ENCODE measurements at places on chromosomes 13 and 19.
A peak's percentile ranks its signal among the peaks of the same experiment; 100 is the strongest.

DNA sequence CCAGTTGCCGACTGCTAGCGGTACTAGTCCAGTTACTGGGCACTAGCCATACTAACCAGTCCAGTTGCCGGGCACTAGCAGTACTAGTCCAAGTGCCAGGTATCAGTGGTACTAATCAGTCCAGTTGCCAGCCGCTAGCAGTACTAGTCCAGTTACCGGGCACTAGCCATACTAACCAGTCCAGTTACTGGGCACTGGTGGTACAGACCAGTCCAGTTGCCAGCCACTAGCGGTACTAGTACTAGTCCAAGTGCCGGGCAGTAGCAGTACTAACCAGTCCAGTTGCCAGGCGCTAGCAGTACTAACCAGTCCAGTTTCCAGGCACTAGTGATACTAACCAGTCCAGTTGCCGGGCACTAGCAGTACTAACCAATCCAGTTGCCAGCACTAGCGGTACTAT, 124.1 kb upstream of the MCF2L start:
- DNase-seq = no peak

GRCh38 chr19:52172347-52172746, 926 bp upstream of the ZNF836 start:
- no peak for DNase-seq

- DNase-seq = no peak
Measured at GRCh38 chr13:43196086-43196621, 172.8 kb downstream of the DNAJC15 start.

DNA sequence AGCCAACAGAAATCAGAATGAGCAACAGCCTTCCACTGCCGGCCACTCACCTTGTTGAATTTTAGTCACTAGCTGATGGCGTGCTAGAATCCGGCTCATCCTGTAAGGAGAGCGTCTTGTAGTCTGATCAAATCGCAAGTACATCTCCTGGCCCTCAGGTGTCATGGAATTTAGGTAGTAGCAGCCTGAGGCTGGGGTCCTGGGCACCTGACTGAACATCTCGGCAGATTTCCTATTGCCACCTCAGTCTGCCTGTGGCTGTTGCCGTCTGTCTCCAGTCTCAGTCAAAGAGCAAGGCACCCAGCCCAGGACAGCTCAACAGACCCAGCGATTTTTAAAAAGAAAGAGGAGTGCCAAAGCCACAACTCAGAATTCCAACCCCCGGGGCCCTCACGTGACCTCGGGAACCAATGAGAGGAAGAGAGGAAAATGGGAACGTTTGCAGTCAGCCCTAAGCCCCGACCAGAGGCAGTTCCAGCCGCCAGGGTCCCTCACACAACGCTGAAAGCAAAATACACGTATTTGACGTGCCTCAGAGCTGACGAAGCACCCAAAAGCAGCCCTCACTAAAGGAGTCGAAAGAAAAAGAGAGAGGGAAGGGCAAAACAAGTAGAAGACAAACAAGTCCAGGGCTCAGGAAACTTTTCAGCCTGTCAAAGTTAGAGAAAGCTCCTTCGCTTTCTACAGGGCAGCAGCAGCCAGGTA, at the start of gene STARD13:
TSS of gene STARD13 (minus strand) at position 336 of the 705 bp plus-strand sequence. CDS start at position 219, 117 bp downstream.
- peak; percentile 93 for DNase-seq

DNA sequence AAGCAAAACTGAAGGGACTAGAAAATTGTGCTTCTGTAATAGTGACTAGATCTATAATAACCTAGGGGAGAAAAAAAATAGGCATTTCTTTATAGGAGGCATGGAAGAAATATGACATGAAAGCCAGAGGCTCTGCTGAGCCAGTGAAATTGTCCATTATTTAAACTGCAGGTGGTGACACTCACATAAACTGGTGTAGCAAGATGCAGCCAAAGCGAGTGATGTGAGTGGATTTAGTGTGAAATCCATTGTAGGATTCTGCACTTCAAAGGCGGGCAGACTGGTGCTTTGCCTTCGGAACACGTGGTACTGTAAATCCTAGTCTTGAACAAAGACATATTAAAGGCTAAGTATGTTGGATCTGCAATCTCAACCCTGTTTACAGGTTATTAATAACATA, 361.9 kb downstream of the TBC1D4 start:
- DNase-seq = no peak

GRCh38 chr13:113729187-113730019, 29.6 kb upstream of the TMEM255B start:
- DNase-seq = no peak

DNA sequence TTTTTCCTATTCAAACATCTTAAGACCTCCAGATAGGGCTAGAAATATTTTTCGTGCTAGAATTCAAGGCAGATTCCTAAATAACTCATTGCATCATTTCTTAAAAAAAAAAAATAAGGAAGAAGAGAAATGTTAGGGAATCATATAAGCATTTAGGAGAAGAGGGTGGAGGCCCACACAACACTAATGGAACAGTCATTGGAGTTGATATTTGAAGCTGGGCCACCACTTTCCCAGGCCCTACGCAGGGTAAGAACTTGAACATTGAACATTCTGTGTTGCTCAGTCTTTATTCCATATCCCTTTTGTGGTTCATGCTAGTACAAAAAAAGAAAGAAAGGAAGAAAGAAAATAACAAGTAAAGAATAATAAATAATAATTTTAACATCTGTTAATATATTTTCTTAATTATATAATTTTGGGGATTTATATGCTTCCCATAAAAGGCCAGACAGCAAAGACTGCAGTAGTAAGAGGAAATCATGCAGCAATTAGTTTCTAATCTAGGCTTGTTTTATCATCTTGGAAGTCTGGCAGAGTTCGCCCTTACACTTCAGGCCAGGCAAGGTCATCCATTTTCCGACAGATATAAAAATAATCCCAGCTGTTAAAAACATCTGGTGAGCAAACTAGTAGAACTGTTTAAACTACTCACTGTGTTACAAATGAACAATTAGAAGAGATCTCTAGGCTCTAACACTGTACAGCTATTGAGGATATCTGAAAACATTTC, 127.7 kb downstream of the FRY start:
- DNase-seq = no peak

GRCh38 chr19:498511-498891, 2.2 kb downstream of the MADCAM1 start:
- no peak for DNase-seq

- DNase-seq = no peak
Measured at GRCh38 chr13:28505543-28506135, 10.7 kb upstream of the FLT1 start.

DNA sequence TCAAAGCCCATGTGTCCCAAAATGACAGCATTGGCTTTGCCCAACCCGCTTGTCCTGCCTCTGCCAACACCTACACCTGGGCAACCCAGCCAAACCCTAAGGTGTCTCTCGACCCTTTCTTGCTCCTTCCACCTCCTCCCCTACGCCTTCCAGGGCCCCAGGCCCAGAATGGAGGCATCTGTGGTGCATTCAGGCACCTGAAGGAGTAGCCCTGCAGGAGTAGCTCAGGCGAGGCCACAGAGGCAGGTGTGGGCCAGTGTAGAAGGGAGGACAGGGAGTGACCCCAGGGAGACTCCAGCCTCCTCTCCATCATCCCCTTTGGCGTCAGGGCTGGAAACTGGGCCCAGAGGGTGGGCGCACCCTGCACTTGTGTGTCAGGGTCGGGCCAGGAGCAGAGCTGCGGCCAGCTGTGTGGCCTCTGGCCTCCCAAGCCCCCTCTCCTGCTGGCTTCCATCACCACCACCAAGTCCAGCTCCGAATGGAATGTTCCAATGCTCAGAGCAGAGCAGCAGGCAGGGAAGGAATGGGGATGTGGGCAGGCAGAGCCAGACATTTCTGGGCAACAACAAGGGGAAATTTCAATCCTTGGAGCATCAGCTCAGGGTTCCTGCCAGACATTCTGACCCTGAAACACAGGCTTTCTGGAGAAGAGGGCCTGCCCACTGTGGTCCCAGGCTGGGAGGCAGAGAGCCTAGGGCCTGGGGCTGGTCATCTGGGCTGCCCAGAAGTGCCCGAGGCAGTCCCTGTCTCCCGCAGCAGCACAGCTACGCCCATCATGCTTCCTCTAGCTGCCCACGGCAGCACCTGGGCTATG, 16.4 kb downstream of the PLEKHF1 start:
- no peak for DNase-seq

DNA sequence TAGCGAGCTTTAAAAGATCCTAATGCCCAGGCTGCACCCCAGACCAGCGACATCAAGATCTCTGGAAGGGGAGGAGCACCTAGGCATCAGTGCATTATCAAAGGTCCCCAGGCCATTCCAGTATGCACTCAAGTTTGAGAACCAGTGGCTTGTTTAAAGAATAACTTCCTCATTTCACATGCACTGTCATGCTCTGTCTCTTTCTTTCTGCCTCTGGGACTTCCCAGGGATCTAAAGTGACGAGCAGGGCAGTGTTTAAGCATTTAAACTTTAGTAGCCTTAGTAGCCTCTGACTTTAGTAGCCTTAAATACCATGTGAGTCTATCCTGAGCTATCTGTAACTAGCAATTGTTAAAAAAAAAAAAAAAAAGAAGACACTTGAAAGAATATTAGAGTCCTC, 8.9 kb upstream of the FARP1 start:
- DNase-seq = no peak

DNA sequence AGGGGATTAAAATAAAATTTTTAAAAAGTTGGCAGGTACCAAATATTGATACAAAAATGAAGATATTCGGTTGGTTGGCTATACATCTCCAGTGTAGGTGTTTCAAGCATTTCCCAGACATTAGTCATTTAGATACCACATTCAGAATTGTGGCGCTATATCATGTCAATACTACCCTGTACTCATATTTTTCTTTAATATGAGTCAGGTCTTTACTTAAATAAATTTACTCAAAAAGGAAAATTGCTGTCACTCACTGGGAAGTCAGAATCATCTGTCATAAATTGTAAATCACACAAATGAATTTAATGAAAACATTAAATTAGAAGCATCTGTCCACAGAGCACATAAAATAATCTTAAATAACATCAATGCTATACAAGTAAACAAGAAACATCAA, 134.2 kb downstream of the TSHZ3 start:
- DNase-seq = no peak

- no peak for DNase-seq
Measured at GRCh38 chr19:28401739-28402424, 811.1 kb downstream of the UQCRFS1 start.

GRCh38 chr19:14182476-14182875, 23.5 kb downstream of the ADGRL1 start:
- DNase-seq = no peak

GRCh38 chr13:73421310-73421912, 362.6 kb downstream of the KLF5 start:
- DNase-seq = peak; percentile 67

- no peak for DNase-seq
Measured at GRCh38 chr19:17848595-17849292, 962 bp upstream of the JAK3 start.

- DNase-seq = no peak
Measured at GRCh38 chr13:50309882-50310594, 294.8 kb downstream of the KCNRG start.

DNA sequence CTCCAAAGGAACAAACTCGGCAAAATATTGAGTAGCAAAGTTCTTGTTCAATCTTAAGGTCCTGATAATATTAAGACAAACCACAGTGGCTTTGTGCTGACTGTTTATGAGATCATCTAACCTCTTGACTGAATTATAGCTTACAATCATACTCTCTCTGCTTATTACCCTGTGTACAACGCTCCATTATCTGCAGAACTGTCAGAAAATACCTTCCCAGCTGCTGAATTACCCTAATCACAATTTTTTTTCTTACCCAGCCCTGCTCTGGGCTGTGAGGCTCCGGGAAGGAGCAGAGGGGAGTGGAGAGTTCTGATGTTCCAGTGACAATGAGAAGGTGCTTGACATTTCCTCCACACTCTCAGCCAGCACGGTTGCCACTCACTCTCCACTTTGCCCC, 64.8 kb downstream of the DCT start:
- DNase-seq = no peak

- DNase-seq = no peak
Measured at GRCh38 chr13:76016799-76017400, 380.8 kb downstream of the LMO7 start.

GRCh38 chr13:21546372-21546771, 57.6 kb downstream of the MICU2 start:
- DNase-seq = no peak

- no peak for DNase-seq
Measured at GRCh38 chr13:94382960-94383359, 96.5 kb downstream of the DCT start.

- no peak for DNase-seq
Measured at GRCh38 chr13:113418722-113419049, 34.6 kb downstream of the ADPRHL1 start.

- no peak for DNase-seq
Measured at GRCh38 chr13:46636451-46636850, 83.5 kb downstream of the LRCH1 start.

DNA sequence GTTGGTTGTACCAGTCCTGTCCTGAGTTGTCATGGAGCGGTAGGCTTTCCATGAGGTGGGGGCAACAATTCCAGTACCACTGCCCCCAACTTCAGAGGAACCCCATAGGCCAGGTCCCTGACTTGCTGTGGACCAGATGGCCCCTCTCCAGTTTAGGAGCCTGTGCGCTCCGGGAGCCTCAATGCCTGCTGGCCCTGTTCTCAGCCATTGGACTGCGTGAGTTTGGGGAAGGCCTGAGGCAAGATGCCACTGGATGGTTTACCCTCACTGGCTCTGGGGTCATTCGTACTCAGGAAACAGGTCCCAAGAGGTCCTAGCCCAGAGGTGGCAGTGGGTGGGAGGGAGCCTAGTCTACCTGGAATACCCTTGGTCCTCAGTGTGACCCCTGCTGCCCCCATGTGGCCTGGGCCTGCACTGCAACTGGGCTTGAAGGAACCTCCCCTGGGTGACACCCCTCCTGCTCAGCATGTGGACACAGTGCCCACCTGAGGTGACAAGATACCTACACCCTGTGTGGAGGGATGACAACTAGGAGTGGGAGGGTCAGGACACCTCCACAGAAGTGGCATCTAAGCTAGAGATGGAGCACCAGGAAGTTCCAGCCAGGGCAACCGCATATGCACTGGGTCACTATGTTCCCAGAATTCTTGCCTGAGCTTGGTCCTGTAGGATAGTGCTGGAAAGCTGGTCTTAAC, 6.0 kb upstream of the PRR19 start:
- DNase-seq = no peak

DNA sequence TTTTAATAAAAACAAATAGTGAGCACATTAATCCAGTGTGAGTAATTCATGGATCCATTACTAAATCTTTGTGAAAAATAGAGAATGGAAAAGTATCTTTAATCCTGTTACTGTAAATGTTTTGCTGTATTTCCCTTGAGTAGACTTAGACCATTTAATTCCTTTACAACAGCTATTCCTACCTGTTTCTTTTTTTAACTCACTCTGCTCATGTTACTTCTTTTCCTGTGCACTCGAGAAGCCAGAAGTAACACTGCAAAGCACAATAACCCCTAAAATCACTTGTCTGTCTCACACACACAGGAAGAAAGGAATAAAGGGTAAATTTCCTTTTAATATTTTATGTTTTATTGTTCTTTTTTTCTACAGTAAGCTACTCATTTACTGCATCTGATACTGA, 244.3 kb downstream of the SHISA2 start:
- no peak for DNase-seq

All from non-pigmented ciliary epithelial cell (primary cell).